ENCODE measurements at places on chromosomes 4 and X.
A peak's percentile ranks its signal among the peaks of the same experiment; 100 is the strongest.

GRCh38 chr4:75345423-75345822 is 168.8 kb downstream of the RCHY1 start:
- no peak for DNase-seq
- H3K4me1 ChIP-seq, result peaks cover 13% of the 10 kb centered on the region
- H3K27ac ChIP-seq, result peak overlapping the region; percentile 54
- peak overlapping the region; percentile 18 for H3K4me3 ChIP-seq
- no peaks in the 10 kb centered on the region for H3K36me3 ChIP-seq

DNA sequence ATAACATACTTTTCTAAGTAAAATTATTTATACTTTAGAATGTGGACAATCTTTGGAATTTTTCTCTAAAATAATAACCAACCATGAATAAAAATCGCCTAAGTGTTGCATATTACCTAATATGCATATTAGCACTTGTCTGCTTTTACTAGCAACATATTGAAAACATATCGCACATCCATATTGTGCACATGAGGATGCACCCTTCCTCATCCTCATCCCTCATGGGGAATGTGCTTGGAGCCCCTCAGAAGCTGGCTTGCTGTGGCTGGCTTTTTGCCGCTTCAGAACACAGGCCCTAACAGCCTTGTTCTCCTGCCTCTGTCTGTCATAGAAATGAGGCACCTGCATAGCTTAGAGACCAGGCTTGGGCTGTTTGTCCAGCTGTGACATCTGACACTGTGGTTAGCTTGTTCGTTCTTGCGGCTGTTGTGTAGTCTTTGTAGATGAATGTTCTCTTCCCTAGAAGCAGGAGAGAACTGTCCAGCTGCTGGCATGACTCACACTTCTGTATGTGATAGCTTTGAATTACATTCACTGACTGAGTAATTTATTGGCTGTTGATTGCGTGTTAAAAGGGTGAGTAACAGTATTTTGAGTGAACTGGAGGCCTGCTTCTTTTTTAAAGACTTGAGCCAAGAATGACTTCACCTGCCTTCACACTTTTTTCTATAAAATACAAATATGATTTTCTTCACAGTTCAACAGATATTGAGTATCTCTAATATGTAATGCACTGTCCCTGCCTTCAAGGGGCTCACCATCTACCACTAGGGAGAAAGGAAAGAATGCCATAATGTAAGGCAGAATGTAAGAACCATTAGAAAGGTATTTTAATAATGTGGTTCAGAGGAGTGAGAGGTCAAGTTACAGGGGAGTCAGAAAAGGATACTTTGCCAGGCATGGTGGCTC is 81.9 kb downstream of the HMGB2 start:
- no peaks in the 10 kb centered on the region for H3K36me3 ChIP-seq
- peak; percentile 36 for DNase-seq
- H3K27me3 ChIP-seq, result no peaks in the 10 kb centered on the region

- H3K36me3 ChIP-seq, result no peaks in the 10 kb centered on the region
- H3K4me3 ChIP-seq, result no peak overlapping the region
- no peaks in the 10 kb centered on the region for H3K4me1 ChIP-seq
- no peak for DNase-seq
Measured at GRCh38 chr4:81348778-81349094, 123.0 kb downstream of the RASGEF1B start.

DNA sequence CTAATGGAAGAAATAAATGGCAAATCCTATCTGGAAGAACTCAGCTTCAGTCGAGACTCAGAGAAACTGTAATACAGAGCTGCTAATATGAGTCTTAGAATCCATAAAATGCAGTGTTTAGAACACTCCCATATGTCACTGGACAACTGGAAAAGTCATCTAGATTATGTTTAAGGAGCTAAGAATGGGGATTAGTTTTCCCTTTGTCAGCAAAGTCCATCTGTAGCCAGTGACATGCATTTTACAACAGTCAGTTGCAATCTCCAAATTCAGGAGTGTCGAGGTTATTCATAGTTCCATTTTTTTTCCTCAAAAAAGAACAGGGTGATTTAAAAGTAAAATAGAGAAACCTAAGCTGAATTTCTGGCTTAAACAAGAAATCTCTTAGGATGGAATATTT is 516.6 kb upstream of the GALNT7 start:
- H3K27me3 ChIP-seq, result no peaks in the 10 kb centered on the region
- no peak overlapping the region for H3K4me3 ChIP-seq
- no peaks in the 10 kb centered on the region for H3K36me3 ChIP-seq
- no peak overlapping the region for H3K27ac ChIP-seq
- H3K4me1 ChIP-seq, result no peaks in the 10 kb centered on the region
- no peak for DNase-seq

GRCh38 chrX:13719192-13719856 is 15.1 kb downstream of the TRAPPC2 start:
- peak overlapping the region; percentile 67 for H3K27ac ChIP-seq
- H3K36me3 ChIP-seq, result no peaks in the 10 kb centered on the region
- H3K27me3 ChIP-seq, result no peaks in the 10 kb centered on the region
- H3K4me1 ChIP-seq, result no peaks in the 10 kb centered on the region

DNA sequence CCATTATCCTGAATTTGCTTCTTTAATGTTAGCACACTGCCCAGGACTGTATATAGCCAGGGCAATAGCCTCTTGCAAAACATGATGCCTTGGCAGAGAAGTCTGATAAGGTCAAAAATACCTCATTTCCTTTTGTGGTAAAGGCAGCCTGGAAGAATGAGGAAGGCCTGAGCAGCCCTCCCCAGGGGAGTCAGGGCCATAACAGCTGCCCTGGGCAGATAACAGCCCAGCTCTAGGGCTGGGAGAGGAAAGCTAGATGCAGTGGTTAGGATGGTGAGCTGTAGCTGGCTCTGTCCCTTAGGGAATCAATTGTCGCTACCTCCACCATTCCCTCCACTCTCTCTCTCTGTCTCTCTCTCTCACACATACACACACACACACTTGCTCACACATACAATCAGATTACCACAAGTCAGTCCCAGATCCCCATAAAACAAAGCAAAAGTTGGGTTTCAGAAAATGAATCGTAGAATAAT is 29.2 kb downstream of the EFHC2 start:
- no peak overlapping the region for H3K4me3 ChIP-seq
- H3K36me3 ChIP-seq, result no peaks in the 10 kb centered on the region
- no peak overlapping the region for H3K27ac ChIP-seq
- H3K4me1 ChIP-seq, result no peaks in the 10 kb centered on the region
- H3K27me3 ChIP-seq, result no peaks in the 10 kb centered on the region
- DNase-seq, result no peak

GRCh38 chr4:26482508-26483462 is 7.5 kb downstream of the CCKAR start:
- no peak overlapping the region for H3K27ac ChIP-seq
- H3K27me3 ChIP-seq, result no peaks in the 10 kb centered on the region
- no peak for DNase-seq
- H3K4me1 ChIP-seq, result no peaks in the 10 kb centered on the region
- no peaks in the 10 kb centered on the region for H3K36me3 ChIP-seq

GRCh38 chr4:125440814-125441213 is 126.1 kb downstream of the FAT4 start:
- H3K4me1 ChIP-seq, result peaks cover 13% of the 10 kb centered on the region
- H3K27me3 ChIP-seq, result no peaks in the 10 kb centered on the region
- no peak overlapping the region for H3K4me3 ChIP-seq
- DNase-seq, result no peak
- H3K27ac ChIP-seq, result no peak overlapping the region

GRCh38 chr4:132445386-132445785 is 703.7 kb upstream of the PCDH10 start:
- H3K4me3 ChIP-seq, result no peak overlapping the region
- H3K27ac ChIP-seq, result no peak overlapping the region
- DNase-seq, result no peak
- H3K27me3 ChIP-seq, result no peaks in the 10 kb centered on the region
- no peaks in the 10 kb centered on the region for H3K36me3 ChIP-seq
- no peaks in the 10 kb centered on the region for H3K4me1 ChIP-seq

- DNase-seq, result no peak
- no peaks in the 10 kb centered on the region for H3K36me3 ChIP-seq
Measured at GRCh38 chrX:15607067-15607466, 6.3 kb upstream of the ACE2 start.

DNA sequence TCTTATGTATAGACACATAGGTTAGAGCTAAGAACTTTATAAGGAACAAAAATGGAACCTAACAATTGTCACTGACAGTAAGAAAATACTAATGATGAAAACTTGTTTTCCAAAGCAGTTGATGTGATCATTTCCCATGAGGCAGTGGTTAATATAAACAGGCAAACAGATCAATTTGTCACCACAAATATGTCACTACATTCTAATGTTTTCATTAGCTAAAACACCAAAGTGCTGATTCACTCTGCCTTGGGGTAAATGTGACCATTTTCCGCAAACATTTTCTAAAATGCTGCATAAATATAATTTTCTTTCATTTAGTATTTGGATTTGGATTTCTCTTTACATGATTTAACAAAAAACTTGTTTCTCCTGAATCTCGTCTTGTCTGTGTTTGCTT is 408.9 kb upstream of the CTSO start:
- H3K4me3 ChIP-seq, result no peak overlapping the region
- H3K4me1 ChIP-seq, result no peaks in the 10 kb centered on the region
- H3K27me3 ChIP-seq, result no peaks in the 10 kb centered on the region
- H3K27ac ChIP-seq, result no peak overlapping the region

DNA sequence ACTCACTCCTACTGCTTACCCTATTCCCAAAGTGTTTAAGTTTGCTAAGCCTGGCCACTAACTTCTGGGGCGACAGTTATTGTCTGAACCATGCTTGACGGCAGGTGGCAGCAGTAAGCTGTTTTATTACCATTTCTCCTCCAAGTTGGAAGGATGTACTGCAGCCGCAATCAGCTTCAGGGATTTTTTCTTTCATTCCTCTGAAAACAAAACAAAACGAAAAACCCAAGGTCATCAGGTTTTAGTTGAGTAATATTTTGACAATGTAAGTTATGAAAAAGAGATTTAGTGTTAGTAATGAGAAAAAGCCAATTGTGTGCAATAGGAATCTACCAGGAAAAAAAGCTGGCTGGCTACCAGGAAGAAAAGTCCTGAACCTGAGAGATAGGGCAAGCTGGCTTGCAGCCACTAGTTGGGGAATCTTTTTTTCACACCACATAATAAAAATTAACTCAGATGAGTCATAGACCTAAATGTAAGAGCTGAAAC is 13.2 kb upstream of the RAB9B start:
- no peaks in the 10 kb centered on the region for H3K27me3 ChIP-seq
- H3K36me3 ChIP-seq, result no peaks in the 10 kb centered on the region
- no peak overlapping the region for H3K27ac ChIP-seq
- DNase-seq, result no peak
- H3K4me3 ChIP-seq, result no peak overlapping the region

- DNase-seq, result no peak
- H3K36me3 ChIP-seq, result no peaks in the 10 kb centered on the region
- no peak overlapping the region for H3K27ac ChIP-seq
Measured at GRCh38 chrX:45667666-45668065, 467.0 kb upstream of the DIPK2B start.

GRCh38 chr4:8600266-8600665 is 7.7 kb downstream of the CPZ start:
- H3K4me1 ChIP-seq, result no peaks in the 10 kb centered on the region
- no peaks in the 10 kb centered on the region for H3K27me3 ChIP-seq
- no peak for DNase-seq
- H3K27ac ChIP-seq, result no peak overlapping the region
- H3K36me3 ChIP-seq, result no peaks in the 10 kb centered on the region
- H3K4me3 ChIP-seq, result no peak overlapping the region

DNA sequence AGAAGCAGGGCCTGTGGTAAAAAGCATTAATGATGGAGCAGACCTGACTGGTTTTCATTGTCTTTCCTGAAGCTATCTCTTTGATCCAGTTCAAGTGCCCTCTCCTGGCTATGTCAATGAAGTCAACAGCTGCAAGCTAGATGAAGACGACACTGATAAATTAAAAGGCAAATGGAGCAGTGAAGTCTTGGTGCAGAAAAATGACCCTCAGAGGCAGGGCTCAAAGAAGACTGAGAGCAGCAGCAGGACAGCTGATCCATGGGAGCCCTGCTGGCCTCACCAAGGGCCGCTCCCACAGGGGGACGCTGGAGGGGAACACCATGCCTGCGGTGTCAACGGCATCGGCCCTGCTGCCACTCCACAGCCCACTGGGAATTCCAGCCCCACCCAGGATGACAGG is 96.2 kb downstream of the RELL1 start:
- no peak overlapping the region for H3K4me3 ChIP-seq
- DNase-seq, result no peak
- H3K36me3 ChIP-seq, result no peaks in the 10 kb centered on the region

- H3K4me1 ChIP-seq, result peaks cover 93% of the 10 kb centered on the region
- H3K36me3 ChIP-seq, result no peaks in the 10 kb centered on the region
- peak overlapping the region; percentile 100 for H3K27ac ChIP-seq
- peak overlapping the region; percentile 34 for H3K4me3 ChIP-seq
Measured at GRCh38 chr4:38673130-38673978, 9.4 kb downstream of the KLF3 start.

GRCh38 chr4:88177983-88178625 is 19.7 kb upstream of the ABCG2 start:
- no peaks in the 10 kb centered on the region for H3K27me3 ChIP-seq
- DNase-seq, result no peak
- H3K27ac ChIP-seq, result no peak overlapping the region

- no peak overlapping the region for H3K4me3 ChIP-seq
- no peak overlapping the region for H3K27ac ChIP-seq
- H3K4me1 ChIP-seq, result peaks cover 53% of the 10 kb centered on the region
- H3K27me3 ChIP-seq, result no peaks in the 10 kb centered on the region
- H3K36me3 ChIP-seq, result no peaks in the 10 kb centered on the region
- no peak for DNase-seq
Measured at GRCh38 chrX:118506805-118507480, 11.3 kb downstream of the DOCK11 start.

DNA sequence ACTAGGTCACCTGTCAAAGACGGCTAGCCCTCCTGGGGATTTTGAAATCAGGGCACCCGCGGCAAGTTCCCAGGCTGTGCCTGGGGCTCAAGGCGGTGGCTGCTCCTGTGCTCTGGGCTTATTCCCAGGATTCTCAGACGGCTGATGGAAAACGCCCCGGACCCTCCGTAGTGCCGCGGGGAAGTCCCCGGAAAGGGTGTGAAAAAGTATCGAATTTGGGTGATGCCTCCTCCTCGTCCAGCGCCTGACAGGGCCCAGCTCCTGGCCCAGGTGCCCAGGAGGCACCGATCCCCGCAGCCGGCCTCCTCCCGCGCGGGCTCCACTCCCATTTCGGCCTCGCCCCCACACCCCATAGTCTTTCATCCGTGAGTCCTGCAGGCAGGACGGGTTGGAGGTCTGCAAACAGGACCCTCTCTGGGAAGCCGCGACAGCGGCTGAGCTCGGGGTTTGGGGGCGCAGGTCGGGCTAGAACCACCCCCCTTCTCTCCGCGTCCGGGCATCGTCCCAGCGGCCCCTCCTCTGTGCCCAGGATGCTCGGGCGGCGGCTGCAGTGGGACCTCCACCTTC is 1.1 kb upstream of the NSG1 start:
- H3K36me3 ChIP-seq, result no peaks in the 10 kb centered on the region
- DNase-seq, result no peak
- no peak overlapping the region for H3K27ac ChIP-seq
- no peak overlapping the region for H3K4me3 ChIP-seq
- H3K27me3 ChIP-seq, result no peaks in the 10 kb centered on the region

GRCh38 chrX:154092371-154092770 is 5.1 kb downstream of the MECP2 start:
- no peaks in the 10 kb centered on the region for H3K27me3 ChIP-seq
- DNase-seq, result no peak
- no peak overlapping the region for H3K27ac ChIP-seq
- peaks cover 57% of the 10 kb centered on the region for H3K4me1 ChIP-seq
- H3K36me3 ChIP-seq, result no peaks in the 10 kb centered on the region
- no peak overlapping the region for H3K4me3 ChIP-seq

Measured in thoracic aorta (tissue), 2 donors.